ENCODE measurements at places on chromosomes 2 and 18. TPM values are rescaled to one million over a fixed set of nuclear protein-coding genes. Genes with fewer than 3 reads are reported as not detected.

KRTCAP3 gene
- 5.4 TPM for total RNA-seq

HRH4 gene
- total RNA-seq: not detected

DPP4 gene
- 14.6 TPM for total RNA-seq

GRCh38 chr18:53380063-53380639 is 844.3 kb downstream of the MBD2 start:
- no peak for DNase-seq

DNA sequence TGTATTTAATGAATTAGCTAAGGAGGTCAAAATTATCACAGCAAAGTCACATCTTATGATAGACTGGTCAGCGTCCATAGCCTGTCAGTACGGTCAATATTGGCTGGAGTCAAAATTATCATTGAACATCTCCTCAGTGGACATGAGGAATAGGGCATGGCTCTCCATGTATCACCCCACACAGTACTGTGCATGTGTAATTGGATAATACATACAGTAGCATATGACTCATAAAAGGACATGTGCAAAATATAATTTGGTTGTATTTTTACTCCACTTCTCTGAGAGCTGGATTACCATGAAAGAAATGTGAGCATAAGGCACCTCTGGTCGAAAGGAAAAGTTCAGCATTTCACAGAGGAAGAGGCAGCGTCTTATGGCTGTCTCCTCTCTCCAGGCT is 24.9 kb downstream of the ADD2 start:
- no peak for DNase-seq

- DNase-seq: no peak
Measured at GRCh38 chr18:37253394-37254235, 312.0 kb downstream of the CELF4 start.

Data from CD8-positive, alpha-beta memory T cell (primary cell).